ENCODE measurements at places on chromosomes 5 and 9. TPM values are rescaled to one million over a fixed set of nuclear protein-coding genes. Genes with fewer than 3 reads are reported as not detected.

PCSK1 gene
- not detected for total RNA-seq

DBH gene
- total RNA-seq = not detected

SLC6A7 gene
- total RNA-seq = not detected

SH3GL2 gene
- total RNA-seq = 1.0 TPM

PAX5 gene
- total RNA-seq = not detected

SLC22A4 gene
- 1.6 TPM for total RNA-seq

SLC6A3 gene
- not detected for total RNA-seq

HSPA4 gene
- total RNA-seq = 213 TPM

BTF3 gene
- total RNA-seq = 267 TPM

CRHBP gene
- not detected for total RNA-seq

ROR2 gene
- total RNA-seq = 4.4 TPM

CCL28 gene
- total RNA-seq = 26.6 TPM

BNIP1 gene
- 32.0 TPM for total RNA-seq

TAF11L10 gene
- total RNA-seq = not detected

SLC25A2 gene
- 1.0 TPM for total RNA-seq

Measured in renal cortical epithelial cell (primary cell).